ENCODE measurements at places on chromosomes 4 and X.

DNA sequence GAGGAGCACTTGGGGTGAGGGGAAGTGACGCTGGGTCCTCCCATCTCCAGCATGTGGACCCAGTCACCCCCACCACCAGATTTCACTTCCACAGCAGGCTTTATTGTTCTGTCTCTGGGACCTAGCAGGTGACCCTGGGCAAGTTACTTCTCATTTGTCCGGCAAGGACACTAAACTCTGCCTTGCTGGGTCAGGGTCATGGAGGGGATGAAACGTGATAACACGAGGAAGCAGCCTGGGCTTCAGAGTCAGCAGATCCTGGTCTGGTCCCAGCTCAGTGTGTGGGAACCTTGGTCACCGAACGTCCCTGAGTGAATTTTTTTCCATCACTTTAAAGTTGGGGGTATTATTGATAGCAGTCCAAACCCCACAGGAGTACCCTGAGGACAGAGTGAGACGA is 3.9 kb downstream of the UBA1 start:
- DNase-seq, result no peak

GRCh38 chrX:150060406-150060805 is 122.1 kb upstream of the EOLA2 start:
- no peak for DNase-seq

GRCh38 chr4:151158979-151159378 is 59.6 kb downstream of the RPS3A start:
- no peak for DNase-seq

DNA sequence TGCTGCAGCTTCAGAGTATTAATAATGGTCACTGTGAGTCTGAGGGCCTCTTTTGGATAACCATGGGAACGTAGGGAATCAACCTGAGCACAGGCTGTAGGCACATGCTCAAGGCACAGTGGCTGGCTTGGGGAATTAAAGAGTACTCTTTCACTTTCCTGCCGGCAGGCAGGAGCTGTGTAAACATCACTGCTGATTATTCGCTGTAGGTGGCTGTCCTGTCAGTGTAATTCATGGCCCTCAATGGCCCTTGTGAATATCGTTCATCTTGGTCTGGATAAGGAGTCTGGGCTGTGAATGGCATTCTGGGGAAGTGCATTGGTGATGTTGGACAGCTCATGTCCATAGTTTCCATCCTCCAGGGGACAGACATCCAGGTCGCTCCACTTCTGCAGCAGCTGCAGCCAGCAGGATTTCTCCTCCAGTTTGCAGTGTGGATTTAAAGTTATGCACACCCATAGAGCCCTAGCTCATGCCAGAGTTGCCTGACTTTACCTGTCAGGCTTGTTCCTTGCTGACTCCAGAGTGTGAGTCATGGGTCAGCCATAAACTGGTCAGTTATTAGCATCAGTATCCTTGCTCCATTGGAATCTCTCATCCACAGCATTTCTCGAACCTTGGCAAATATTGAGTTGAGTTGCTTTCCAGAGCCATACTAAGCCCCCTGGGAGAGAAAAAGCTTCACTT is 43.0 kb downstream of the C4orf33 start:
- no peak for DNase-seq

DNA sequence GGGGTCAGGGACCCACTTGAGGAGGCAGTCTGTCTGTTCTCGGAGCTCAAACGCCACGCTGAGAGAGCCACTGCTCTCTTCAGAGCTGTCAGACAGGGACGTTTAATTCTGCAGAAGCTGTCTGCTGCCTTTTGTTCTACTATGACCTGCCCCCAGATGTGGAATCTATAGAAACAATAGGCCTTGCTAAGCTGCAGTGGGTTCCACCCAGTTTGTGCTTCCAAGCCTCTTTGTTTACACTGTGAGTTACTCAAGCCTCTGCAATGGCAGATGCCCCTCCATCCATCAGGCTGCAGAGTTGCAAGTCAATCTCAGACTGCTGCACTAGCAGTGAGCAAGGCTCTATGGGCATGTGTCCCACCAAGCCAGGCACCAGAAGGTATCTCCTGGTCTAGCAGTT is 158.1 kb downstream of the DTHD1 start:
- DNase-seq, result peak; percentile 28

DNA sequence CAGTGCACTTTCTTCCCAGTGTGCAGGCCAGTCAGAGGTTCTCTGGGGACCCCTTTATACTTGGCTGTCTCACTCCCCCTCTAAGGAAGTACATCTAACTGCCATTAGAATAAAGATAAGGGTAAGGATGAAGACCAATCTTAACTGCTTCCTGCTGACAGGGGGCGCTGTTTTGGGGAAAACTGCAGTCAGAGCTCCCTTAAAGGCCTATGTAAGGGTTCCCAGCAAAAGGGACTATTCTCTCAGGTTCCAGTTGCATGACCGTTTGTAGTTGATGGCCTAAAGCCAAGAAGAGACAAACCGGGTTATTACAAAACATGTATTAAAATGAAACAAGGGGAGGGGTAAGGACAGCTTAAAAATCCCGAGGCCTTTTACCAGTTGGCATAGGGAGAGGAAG is 115.6 kb upstream of the SPIN4 start:
- no peak for DNase-seq

- DNase-seq, result no peak
Measured at GRCh38 chr4:150135134-150135772, 57.0 kb downstream of the DCLK2 start.

- no peak for DNase-seq
Measured at GRCh38 chrX:124226129-124226528, 106.3 kb upstream of the TEX13D start.

DNA sequence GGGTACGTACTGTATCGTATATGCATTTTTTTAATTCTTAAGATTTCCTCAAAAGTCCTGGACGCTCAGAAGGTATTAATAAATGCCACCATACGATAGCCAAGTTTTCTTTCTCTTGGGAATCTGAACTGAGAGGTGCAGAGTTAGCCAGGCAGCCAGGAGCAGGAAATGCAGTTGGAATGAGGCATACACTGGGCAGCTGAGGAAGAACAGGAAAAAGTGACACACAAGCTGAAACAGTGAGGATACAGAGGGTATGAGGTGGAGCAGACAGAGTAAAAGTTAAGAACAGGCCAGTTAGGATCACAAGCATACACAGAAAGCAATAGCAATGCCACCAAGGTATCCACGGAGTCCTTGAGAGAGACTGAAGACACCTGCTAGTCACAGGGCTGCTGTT is 13.4 kb downstream of the UFSP2 start:
- no peak for DNase-seq

- peak; percentile 6 for DNase-seq
Measured at GRCh38 chrX:104913348-104913747, 307.1 kb downstream of the TEX13A start.

DNA sequence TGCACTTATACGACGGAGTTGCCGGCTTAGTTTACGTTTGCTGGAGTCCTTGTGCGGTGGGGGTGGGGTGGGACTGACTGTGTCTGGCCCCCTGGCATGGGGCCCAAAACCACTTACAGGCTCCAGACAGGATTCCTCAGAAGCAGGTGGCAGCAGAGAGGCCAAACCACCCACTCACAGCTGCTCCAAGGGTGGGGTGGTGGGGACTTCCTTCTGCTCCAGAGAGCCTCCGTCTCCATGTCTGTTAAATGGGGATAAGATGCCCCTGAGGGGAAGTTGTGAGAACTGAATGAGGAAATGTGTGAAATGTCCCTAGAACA is 36.7 kb downstream of the PSAPL1 start:
- no peak for DNase-seq

GRCh38 chr4:856225-856901 is 30.4 kb upstream of the CPLX1 start:
- DNase-seq, result no peak

DNA sequence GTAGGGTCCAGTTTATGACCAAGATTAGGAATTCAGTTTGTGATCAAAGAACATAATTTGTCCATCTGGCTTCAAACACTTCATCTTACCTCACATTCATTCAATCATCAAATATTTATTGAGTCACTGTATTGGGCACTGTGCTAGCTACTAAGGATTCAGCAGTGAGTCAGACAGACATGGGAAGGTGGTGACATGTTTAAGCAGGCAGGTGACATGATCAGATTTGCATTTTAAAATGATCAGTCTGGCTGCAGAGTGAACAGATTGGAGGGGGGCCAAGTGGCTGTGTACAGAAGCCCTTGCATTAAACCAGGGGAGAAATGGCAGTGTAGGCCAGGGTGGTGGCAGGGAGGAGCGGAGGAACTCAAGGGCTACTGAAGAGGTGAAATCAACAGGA is 25.1 kb upstream of the APLN start:
- DNase-seq, result no peak

Data from NT2/D1 (cell line).